Activated naive CD8-positive, alpha-beta T cell treated with anti-CD3 and anti-CD28 coated beads, Interleukin-2, amount 50 U/mL, for 16 hours (primary cell): ENCODE measurements at places on chromosomes 7 and 10.

DNA sequence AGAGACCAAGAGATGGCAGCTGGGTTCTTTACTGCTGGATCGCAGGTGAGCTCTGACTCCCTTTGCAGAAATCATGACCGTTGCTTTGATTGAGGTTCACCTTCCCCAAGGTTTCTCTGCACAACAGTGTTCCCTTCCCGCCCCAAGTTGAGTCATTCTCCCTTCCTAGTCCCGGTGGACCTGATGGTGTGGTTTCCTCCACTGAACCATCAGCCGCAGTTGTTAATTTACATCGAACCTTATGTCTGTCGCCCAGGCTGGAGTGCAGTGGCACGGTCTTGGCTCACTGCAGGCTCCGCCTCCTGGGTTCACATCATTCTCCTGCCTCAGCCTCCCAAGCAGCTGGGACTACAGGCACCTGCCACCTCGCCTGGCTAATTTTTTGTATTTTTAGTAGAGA lies 5.8 kb downstream of the ZSCAN25 start:
- DNase-seq = no peak

DNA sequence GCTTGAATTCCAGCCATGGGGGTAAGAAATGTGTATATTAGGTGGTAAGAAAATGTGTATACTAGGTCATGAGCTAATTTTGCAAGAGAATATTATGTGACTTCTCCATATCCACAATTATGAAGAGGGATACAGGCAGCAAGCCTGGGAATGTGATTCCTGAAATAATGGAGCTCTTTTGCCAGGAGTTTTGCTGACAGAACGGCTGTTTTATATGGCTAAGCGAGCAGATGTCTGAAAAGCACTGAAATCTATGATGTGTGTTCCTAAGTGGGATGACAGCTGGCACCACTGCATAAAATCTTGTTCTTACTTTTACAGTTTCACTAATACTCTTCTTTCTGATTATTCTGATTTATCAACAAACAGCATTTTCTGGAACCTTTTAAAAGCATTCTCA lies 386.0 kb upstream of the HPS1 start:
- DNase-seq = no peak

DNA sequence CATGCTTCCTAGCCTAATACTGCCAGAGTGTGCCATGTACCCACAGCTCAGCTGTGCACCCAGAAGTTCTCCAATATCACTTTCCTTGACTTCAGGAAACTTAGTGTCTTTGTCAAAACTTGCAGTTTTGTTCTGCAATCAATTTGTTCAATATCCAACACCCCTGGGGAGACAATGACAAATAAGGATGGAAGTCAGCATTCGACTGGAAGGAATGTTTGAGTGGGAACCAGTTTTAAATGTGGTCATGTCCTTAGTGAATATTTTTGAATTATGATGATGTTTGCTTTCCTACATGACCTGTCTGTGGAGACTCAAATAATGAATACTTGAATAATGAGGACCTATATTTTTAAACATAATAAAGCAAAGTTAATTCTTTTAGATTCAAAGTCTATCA lies 112.0 kb downstream of the ANK3 start:
- no peak for DNase-seq

- no peak for DNase-seq
Measured at GRCh38 chr10:52481986-52482555, 168.0 kb downstream of the DKK1 start.

DNA sequence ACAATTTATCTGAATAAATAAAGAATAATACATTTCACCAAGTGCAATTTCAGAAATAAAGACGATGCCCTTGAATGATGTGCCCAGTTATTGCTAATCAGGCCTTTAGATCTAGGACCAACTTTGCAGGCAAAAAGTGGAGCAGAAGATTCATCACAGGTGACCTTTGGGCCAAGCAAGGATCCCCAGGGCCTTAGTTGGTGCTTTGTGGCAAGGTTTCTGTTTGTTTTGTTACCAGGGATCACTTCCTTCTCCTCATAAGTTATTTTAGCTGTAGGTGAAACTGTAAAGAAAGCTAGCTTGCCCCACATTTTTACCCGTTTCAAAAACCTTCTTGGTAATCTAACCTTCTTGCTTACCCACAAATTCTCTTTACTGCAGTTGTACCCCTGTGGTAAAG lies 323.2 kb downstream of the NEBL start:
- DNase-seq = no peak

GRCh38 chr10:123573236-123574108 lies 92.7 kb upstream of the GPR26 start:
- DNase-seq = no peak

- no peak for DNase-seq
Measured at GRCh38 chr7:115224922-115225321, 303.0 kb downstream of the MDFIC start.

GRCh38 chr10:10044922-10045764 lies 972.5 kb upstream of the CELF2 start:
- no peak for DNase-seq

DNA sequence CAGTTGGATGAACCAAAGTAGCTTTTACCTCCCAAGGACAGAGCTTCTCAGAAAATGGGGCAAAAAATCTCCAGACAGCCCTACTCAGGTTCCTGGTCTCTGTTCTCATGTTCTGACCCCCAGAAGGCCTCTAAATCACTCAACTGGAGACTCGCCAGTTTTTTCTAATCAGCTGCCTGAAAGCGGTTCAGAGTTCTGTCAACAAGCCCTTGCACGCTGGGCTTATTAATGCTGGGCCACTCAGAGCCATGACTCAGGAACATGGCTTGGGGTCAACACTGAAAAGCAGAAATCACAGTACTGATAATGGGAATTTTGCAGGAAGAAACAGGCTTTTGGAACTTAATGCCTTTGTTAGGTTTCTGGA lies 15.3 kb downstream of the ECHDC3 start:
- DNase-seq = no peak

DNA sequence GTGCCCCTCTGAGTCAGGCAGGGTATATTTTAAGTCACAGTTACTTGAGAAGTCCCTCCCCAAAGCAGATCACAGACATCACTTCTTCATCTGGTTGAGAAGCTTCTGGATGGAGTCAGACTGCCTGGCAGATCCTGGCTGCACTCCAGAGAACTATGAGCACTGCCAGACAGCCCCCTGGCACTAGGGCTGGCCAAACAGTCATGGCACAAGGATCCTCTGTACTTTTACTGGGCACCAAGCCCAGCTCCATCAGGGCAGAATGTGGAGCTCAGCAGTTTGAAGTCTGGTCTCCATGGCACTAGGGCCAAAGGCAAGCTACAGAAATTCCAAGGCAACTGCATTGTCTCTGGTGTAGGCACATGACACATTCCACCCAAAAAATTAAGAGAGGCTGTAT lies 162.1 kb downstream of the NRG3 start:
- DNase-seq = no peak

DNA sequence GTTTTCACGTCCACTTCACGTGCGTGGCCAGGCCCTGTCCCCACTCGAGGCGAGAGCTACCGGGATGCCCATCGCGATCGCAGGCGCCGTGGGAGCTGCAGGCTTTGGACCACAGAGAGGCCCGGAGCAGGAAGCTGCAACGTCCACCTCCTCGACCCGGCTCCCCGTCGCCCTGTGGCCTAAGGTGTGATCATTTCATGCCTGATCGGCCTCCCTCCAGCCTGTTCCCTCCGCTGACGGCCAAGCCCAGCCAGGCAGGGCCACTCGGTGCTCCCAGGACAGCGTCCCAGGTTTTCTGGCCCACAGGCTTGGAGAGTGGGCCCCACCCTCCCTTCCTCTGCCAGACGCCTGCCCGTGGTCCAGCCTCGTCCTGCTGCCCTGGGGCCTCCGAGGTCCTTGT lies 19.6 kb downstream of the KNDC1 start:
- DNase-seq = no peak
